NCI-H1105 (cell line): ENCODE measurements at places on chromosomes 5 and 9.

- DNase-seq: no peak
These were observed 28.6 kb upstream of the HRH2 start for GRCh38 chr5:175629261-175629660.

GRCh38 chr5:10045376-10045775, 204.3 kb downstream of the ATPSCKMT start:
- DNase-seq: no peak

GRCh38 chr5:77586101-77586500, 52.4 kb downstream of the OTP start:
- DNase-seq: no peak

DNA sequence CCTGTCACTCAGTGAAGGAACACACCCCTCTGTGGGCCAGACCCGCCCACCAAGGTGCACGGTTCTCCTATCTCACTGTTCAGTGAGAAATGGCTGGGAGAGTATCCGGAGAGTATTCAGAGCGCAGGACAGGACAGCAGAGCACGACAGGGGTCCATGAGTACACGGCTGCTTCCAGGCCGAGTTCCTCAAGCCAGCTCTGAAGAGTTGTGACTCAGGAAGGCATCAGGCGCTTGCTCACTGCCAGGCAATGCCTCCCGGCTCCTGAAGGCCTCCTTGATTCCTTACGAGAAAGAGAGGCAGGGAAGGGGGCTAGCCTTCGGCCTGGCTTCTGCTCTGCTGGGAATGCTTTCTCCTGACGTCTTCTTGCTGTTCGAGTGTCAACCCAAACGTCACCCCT, 132.1 kb upstream of the PPP1R26 start:
- DNase-seq: no peak

- no peak for DNase-seq
These were observed 38.4 kb downstream of the HRH2 start for GRCh38 chr5:175696139-175696854.

- no peak for DNase-seq
These were observed 75.8 kb downstream of the F2RL2 start for GRCh38 chr5:76547242-76547890.

GRCh38 chr9:113484258-113484730, 20.8 kb downstream of the RGS3 start:
- DNase-seq: peak; percentile 62

- DNase-seq: no peak
These were observed 138.5 kb upstream of the IRX2 start for GRCh38 chr5:2890011-2890410.
